ENCODE measurements at places on chromosomes 6 and 20.

GRCh38 chr6:112310439-112311125 lies 36.5 kb upstream of the RFPL4B start:
- DNase-seq = no peak

DNA sequence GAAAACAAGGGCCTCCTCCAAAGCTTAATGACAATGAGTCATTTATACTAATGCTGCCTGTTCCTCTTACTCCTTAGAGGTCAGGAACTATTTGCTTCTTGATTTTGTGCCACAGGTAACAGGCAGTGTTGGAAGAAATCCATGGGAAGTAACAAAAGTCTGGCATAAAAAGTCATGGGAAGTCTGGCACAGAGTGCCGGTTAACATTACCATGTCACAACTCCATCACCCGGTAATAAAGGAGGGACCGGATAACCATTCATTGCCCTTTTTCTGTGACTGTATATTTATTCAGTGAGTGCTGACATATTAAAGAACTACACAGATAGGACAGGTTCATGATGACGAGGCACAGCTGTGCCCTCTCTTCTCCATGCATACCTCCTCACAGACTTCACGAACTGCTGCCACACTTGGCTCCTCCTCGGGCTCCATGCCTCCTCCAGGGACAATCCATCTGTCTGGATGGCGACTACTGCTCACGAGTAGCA lies 50.9 kb downstream of the NUDT3 start:
- DNase-seq = no peak

DNA sequence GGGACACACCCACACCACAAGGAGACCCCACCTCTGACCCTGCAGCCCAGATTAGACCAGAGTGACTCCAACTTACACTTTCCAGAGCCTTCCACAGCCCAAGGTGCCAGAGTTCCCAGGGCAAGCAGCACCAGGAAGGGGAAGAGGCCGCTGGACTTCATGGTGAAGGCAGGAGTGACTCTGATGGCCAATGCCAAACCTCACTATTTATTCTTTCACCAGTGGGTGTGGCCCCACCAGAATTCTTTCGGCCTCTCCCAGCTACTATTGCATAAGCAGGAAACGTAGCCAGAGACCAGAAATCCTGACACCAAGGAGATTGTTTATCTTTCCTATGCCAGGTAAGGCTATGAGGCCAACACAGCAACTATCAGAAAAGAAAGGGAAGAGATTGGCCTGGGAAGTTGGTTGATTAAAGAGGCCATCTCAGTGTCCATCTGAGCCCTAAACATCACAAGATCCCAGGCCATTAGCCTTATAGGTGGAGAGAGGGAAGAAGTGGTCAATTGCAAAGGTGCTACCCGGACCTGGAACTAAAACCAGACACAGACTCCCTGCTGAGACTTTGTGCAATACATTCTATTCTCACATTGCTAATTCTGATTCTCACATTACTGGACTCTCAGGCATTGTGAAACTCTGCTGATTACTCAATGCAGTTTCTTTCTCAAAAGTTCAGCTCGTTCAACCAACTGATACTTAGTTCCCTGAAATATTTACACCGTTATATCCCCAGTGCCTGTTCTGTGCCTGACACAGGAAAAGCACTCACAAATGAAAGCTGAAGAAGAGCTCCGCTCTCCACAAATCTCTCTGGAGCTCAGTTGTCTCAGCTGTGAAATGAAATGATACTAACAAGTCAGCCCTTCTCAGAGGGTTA lies at the start of gene SLPI:
Gene SLPI (minus strand): TSS at position 182 of the 880 bp plus-strand sequence. CDS start 21 bp downstream, at position 161.
- DNase-seq = peak; percentile 31

GRCh38 chr20:37758332-37758731 lies 64.5 kb downstream of the CTNNBL1 start:
- DNase-seq = no peak

- peak; percentile 56 for DNase-seq
Measured at GRCh38 chr20:38790200-38791053, 15.1 kb upstream of the PPP1R16B start.

DNA sequence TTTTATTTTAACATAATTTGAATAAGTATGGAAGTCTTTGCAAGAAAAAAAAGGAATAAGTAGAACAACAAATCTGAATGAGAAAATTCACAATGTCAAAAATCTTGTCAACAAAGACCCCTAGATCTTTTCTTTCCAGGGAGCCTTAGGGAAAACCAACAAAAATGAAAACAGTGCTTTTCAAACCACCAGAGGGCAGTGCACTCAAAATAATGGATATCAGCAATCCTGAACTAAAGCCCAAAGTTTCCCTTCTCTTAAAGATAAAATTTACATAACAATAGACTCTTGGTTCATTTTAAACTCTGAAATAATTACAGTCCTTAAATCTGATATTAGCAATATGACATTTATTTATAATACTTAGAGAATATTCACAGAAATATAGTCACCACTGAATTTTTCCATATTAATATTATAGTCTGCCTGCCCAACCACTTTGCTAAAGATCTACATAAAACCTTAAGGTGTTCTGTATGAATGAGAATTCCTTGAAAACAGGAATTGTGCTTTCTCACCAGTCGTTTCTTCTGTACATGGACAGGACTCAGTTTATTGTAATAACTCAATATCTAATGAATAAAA lies 105.3 kb upstream of the BMP5 start:
- peak; percentile 22 for DNase-seq

DNA sequence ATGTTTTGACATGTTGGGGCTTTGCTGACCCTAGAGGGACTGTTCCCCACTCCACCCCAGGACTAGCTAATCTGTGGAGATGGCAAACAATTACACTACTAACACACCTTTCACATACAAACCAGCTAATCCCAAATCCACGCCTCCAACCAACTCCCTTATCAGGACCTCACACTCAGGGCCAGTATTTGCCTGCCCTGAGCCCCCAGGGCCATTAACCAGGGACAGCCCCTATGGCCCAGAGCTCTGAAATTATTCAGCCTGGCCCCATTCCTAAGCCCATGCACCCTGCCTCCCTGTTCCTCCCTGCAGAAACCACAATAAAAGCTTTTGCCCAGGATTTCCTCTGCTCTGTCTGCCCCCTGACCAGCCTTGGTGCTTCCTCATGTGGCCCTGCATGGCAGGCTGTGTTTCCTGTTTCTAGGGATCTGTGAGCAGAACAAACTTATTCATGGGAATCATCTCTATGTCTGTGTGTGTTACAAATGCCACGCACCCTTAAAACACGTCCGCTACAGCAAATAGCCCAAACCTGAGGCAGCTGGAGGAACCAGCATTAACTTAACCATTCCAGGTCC lies 121.2 kb downstream of the PXDC1 start:
- DNase-seq = no peak

GRCh38 chr20:6420336-6420735 lies 297.5 kb upstream of the FERMT1 start:
- DNase-seq = no peak

DNA sequence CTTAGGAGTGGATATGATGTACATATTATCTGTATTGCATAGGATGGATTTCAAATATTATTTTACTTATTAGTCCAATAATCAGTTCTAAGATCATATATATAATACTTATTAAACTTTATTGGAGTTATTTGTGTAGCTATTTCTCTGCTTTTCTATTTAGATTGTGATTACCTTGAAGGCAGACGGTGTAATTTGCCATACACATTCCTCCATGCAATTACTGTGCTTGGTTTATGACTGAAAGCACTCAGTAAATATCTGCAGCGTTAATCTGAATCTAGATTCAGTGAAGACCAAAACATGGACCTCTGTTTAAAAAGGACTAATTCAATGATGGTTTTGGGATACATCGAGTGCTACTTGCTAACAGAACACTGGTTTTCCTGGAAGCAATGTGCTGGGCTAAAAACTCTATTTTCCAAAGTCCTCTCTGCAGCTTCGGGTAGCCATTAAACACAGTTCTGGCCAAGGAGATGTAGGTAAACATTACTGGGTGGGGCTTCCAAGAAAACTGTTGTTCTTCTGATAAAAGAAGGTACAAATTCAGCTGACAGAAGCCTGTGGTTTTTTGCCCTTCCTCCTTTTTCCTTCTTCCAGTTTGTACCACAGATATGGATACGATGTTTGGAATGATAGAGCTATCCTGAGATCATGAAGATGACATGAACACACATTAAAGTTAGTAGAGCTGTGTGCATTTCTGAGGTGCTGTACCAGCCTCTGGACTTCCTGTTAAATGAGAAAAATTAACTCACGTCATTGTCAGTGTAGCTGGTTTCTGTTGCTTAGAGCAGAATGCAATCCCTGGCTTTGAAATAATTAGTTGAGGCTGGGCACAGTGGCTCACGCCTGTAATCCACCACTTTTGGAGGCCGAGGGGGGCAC lies 136.5 kb upstream of the NUP153 start:
- no peak for DNase-seq

DNA sequence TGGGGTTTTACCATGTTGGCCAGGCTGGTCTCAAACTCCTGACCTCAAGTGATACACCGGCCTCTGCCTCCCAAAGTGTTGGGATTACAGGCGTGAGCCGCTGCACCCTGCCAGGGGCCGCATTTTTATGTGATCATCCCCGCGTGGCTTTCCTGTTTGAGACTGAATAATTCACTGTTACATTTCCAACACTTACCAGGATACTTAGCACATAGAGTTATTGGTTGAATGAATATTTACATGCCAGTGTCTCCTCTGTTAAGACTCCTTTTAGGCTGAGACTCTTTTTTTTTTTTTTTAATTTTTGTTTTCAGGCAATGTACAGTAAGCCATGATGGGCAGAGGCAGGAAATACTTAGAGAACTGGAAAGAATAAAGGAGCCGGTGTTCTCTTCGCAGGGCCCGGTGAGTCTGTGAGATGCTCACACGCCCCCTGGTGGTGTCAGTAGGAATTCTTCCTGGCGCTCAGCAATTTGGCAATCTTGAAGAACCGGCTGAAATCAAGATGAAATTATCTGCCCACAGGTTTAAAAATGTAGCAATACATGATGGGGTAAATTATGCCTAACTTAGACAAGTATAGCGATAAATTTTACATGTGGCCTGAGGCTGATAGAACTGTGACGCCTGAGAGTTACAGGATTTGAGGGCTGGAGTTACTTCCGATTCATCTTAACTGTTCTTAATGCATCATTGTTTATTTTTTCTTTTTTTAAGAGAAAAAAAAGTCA lies 7.6 kb upstream of the RNF114 start:
- peak; percentile 84 for DNase-seq

GRCh38 chr6:162485464-162485863 lies 242.1 kb downstream of the PRKN start:
- DNase-seq = no peak

GRCh38 chr6:114592506-114592905 lies 249.7 kb upstream of the HS3ST5 start:
- no peak for DNase-seq

- DNase-seq = no peak
Measured at GRCh38 chr6:139361211-139361610, 13.2 kb downstream of the CITED2 start.

- peak; percentile 33 for DNase-seq
Measured at GRCh38 chr6:79070206-79070825, 7.7 kb downstream of the PHIP start.

- no peak for DNase-seq
Measured at GRCh38 chr6:111952274-111952673, 79.0 kb upstream of the FYN start.

- no peak for DNase-seq
Measured at GRCh38 chr6:36350681-36351571, 14.2 kb upstream of the BNIP5 start.

GRCh38 chr6:2449572-2449940 lies 204.2 kb upstream of the GMDS start:
- no peak for DNase-seq

DNA sequence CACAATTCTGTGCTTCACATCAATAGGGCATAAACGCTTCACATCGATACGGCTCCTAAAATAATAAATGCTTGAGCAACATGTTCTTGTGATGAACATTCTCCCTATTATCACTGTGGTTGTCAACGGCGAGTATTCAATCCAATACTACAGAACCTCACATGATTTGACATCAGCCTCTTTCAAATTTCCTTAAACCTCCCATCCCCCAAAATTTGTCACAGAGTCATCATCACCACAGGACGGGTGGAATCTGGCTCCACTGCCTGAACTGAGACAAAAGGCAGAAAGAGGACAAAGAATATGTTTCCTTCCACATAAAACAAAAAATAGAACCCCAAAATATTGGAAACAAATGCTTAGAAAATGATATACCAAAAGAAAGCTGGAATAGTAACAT lies 7.3 kb downstream of the THEMIS start:
- DNase-seq = no peak

DNA sequence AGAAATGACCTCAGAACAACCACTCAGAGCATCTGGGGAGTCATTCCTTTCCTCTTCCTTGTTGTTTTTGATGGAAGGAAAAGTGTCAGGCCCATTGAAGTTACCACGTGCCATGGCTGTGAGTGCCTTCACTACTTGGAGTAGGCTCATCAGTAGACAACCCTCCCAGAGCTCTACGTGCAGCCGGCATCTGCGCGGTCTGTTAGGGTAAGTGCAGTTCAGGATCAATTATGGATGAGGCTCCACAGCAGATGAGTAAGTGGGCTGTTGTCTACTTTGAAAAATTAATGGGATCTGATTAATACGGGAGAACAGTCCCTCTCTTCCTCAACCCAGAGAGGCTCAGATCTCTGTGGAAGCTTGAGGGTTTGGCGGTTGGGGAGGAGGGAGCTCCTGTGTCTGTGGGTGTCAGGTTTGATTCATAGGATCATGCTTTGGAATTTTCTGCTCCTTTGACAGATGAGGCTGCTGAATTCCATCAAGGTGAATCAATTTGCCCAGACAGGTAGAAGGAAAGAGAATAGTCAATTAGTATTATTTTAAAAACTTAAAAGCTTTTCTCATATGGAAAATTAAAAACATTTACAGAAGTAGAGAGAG lies 93.8 kb upstream of the TOX2 start:
- DNase-seq = no peak

DNA sequence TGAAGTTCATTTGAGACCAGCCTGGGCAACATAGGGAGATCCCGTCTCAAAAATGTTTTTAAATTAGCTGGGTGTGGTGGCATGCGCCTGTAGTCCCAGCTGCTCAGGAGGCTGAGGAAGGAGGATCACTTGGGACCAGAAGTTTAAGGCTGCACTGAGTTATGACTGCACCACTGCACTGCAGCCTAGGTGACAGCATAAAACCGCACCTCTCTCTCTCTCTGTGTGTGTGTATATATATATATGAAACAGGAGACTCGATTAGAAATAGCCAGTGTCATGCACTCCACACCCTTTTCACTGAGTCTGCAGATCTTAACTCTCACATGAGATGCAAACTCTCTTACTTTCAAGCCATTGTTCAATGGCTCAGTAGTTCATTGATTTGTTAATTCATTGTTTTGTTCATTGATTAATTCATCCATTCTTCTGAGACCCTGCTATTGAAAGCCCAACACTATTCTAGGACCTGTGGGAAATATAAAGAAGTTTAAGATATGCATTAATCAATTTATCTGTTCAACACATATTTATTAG lies 52.4 kb upstream of the MRPS10 start:
- no peak for DNase-seq

- no peak for DNase-seq
Measured at GRCh38 chr6:136112262-136112661, 137.8 kb downstream of the MTFR2 start.

GRCh38 chr6:145531032-145531431 lies 204.3 kb downstream of the EPM2A start:
- DNase-seq = no peak

GRCh38 chr6:24401458-24401857 lies 1.3 kb upstream of the MRS2 start:
- DNase-seq = no peak

- DNase-seq = no peak
Measured at GRCh38 chr6:138559143-138559542, 59.8 kb upstream of the NHSL1 start.
